ENCODE measurements at places on chromosomes 12 and 14. TPM values are rescaled to one million over a fixed set of nuclear protein-coding genes. Genes with fewer than 3 reads are reported as not detected.

Gene PDE3A
- 26.8 TPM for polyA plus RNA-seq

Gene GNB3
- 4.6 TPM for polyA plus RNA-seq

Gene LRFN5
- polyA plus RNA-seq, result 10.2 TPM

Gene MTHFD1
- polyA plus RNA-seq, result 61.8 TPM

Gene BICDL1
- polyA plus RNA-seq, result 39.9 TPM

Gene WSCD2
- 9.4 TPM for polyA plus RNA-seq

Gene OR6C68
- not detected for polyA plus RNA-seq

Gene MYF5
- polyA plus RNA-seq, result not detected

Gene NFATC4
- polyA plus RNA-seq, result 94.4 TPM

Gene TRHDE
- 20.2 TPM for polyA plus RNA-seq

Gene GARIN6
- not detected for polyA plus RNA-seq

Gene IRF2BPL
- 54.7 TPM for polyA plus RNA-seq

All from left renal pelvis (tissue), 4 donors.